Type B pancreatic cell (in vitro differentiated cells): ENCODE measurements at places on chromosomes 2 and 18. TPM values are rescaled to one million over a fixed set of nuclear protein-coding genes. Genes with fewer than 3 reads are reported as not detected.

- DNase-seq, result no peak
Observed at GRCh38 chr2:189951791-189952535, 110.6 kb downstream of the MSTN start.

DNA sequence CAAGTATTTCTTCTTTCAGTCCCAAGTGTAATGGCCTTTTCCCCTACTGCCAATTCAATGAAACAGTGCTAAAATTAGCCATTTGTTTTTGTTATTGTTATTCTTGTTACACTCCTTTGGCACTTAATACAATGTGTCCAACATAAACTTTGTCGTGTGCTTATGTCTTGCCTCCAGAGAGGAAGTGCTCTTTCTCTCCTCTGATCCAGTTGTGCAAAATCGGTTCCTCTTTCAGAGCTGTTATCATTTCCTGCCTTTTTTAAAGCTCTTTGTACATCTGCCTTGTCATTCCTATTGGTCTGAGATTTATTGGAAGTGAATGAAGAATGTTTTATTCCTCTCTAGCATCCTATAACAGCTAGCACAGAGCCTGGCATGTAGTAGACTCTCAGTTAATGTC lies 623.2 kb upstream of the ID2 start:
- no peak for DNase-seq

DNA sequence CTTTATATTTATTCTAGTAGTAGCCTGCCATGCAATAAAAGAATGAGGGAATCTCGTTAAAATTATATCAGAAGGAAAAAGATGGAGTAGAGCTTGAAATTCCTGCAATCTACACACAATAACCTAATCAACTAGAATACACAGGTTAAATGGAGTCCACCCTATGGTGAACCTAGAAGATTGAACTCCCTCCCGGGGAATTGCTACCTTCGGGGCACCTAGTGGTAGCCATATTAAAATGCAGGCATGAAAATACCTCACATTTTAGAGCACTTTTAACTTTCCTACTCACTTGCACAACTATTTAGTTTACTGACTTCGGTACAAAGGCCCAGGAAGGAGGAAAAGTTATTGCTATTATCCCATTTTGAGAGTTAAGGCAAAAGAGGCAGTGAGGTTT lies 174.5 kb downstream of the SS18 start:
- DNase-seq, result no peak

DNA sequence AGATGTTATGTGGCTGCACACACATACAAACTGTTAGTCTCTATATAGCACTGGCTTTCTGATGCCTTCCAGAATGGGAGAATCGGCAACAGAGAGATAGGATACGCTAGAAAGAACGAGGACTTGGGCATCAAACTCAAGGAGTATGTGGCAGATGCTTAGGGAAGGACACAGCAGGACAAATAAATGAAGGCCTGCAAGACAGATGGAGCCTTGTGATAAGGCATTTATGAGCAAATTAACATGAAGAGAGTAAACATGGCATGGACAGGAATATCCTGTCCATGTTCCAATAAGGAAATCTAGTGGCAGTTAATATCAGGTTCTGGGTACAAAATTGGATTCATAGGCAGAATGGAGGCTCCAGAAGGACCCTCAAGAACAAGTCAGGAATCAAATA lies 136.9 kb downstream of the SLC4A10 start:
- DNase-seq, result no peak

DNA sequence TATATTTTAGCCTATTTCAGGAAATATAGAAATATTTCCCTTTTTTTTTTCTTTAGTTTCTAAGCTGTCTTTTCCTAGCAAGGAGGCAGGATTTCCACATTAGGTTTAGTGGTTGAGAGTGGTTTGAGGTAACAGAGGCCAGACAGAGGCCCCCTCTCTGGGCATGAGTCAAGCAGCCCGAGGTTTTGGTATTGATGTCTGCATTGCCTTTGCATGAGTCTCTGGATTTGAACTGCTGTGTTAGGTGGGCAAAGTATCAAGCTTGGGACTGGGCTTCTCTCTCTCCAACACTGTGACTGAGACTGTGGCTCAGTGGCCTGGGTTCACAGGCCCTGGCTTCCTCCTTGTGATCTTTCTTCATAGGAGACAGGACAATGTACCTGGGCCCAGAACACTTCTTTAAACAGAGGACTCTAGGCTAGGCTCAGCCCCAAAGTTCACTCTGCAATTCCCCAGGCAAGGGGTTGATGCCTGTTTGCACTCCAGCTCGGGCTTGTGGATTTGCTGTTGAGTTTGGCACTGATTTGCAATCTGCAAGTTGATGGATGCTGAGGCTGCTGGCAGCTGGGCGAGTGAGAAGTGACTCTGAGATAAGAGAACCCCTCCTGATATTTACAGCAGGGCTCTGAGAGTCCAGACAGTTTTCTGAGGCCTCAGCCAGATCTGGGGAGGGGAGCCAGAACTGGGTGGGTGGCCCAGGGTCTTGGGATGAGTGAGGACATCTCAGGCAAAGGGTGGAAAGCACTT lies 271.2 kb downstream of the EN1 start:
- no peak for DNase-seq

DNA sequence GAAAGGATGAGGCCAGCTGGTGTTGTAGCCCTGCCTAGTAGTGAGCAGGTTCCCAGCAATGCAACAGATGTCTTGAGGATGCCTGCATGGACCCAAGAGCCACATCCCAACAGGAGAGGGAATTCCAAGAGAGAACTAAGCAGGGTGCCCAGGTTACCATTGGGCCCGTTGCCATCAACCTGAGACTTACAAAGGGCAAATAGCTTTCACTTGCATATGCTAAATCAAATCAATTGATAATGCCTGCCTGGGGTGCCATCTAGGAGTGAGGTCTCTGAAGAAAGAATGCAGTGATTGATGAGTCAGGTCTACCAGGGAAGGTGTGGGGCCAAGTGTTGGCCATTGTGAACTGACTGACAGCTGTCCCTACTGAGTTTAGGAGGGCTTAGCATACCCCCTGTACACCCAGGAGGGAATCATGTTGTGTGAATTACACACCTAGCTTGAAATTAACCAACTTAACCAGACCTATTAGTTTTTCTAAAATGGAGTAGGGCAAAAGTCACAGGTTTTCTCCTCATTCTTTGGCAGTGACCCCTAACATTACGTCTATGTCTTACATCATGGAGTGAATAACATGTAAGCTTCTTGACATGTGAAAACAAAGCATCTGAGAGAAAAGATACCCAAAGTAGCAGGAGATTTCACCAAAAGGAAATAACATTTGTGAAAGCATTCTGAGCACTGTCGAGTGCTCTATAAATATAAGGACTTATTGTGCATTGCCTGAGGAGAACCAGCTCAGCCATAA lies 32.3 kb downstream of the FHOD3 start:
- DNase-seq, result peak; percentile 29

DNA sequence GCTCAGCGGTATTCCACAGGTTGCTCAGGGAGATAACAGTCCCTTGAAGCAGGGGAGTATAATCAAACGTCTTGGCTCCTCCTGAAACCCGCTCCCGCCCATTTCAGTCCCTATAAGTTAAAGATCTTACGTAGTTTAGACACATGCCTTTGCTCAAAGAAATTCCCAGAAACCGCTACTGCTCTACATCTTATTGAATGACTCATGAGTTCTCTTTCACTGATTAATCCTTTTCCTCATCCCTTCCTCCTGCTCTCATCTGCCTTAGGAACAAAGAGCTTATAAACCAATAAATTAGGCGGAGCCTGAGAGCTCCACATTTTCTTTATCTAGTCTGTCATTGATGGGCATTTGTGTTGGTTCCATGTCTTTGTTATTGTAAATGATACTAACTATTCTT lies 4.2 kb upstream of the SERPINB4 start:
- no peak for DNase-seq

DNA sequence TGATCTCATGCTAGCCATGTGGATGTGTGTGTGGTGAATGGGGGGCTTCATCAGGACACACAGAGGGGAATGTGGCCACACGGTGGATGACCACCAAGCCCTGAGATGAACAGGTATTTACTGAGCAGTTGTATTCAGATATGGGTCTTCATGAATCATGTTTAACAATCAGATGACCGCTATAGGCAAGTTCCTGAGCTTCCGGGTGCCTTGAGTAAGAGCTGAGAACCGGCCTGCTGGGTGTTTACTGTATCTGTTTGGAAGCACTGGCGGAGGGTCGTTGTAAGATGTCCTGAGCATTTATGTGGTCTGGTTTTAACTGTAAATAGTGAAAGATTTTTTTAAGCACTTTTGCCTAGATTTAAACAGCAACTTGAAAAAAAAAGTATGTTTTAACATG lies 43.9 kb downstream of the BOLA3 start:
- DNase-seq, result peak; percentile 10

DNA sequence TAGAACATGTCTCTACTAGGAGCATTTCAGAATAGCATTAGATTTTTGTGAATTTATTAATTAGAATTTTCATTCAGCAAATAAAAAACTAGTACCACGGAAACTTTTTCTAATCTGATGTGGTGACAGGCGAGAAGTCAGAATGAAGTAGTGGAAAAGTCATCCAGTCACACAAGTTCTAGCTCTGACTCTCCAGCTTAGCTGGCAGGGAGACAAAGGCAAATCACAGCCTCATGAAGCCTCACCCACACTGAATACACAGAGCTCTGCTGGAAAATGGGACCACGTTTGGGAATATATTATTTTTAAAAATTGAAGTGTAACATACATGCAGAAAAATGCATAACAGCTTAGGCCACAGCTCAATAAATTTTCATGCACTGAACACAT lies 86.1 kb downstream of the L3MBTL4 start:
- DNase-seq, result no peak

DNA sequence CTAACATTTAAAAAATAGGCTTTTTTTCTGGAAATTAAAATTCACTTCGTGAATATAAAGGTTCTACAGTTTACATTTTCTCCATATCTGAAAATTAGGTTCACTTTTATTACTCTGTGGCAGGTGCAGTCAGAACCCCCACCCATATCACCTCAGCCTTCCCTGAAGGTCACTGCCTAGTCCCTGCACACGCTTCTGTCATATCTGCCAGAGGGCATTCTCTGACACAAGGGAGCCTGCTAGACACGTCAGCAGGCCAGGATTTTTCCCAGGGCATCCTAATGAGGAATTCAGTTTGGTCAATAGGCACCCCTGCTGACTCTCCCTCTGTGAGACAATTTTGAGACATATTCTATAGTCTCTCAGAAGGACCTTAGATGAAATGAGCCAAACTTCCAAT lies 475.7 kb upstream of the PKDCC start:
- no peak for DNase-seq

GRCh38 chr2:209411718-209412117 lies 12.1 kb upstream of the MAP2 start:
- no peak for DNase-seq

DNA sequence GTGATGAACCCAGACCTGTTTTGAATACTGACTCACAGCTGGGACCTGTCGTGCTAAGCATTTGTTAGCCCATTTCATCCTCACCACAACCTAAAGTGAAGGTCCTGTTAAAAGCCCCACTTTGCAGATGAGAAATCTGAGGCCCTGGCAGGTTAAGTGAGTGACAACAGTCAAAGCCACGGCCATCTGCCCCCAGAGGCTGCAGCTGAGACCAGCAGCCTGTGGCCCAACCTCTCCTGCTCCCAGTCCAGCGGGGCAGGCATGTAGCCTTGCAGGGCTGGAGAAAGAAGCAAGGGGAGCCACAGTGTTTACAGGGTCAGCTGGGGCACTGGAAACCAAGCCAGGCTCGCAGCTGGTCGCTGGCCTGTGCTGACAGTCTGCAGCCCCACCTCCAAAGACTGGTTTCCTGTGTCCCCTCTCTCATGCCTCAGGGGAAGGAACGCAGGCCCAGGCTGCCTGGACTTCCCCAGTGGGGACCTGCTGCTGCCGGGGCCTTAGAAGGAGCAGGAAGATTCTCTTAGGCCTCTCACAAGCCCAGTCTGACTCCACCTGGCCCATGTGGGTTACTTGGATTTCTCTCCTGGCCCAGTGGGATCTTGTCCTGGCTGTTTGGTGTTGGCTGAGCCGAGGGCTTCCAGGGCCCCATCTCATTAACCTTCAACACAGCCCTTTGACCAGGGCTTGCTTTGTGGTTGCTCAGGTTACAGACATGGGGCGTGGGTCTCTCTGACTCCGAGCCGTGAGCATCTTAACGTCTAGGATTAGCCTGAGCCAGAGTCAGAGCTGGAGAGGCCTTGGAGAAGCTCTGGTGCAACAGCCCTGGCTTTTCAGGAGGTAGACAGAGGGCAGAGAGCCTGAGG lies 1.7 kb downstream of the INPP5D start:
- DNase-seq, result no peak

GRCh38 chr2:160367887-160368286 lies 125.7 kb downstream of the RBMS1 start:
- no peak for DNase-seq

DNA sequence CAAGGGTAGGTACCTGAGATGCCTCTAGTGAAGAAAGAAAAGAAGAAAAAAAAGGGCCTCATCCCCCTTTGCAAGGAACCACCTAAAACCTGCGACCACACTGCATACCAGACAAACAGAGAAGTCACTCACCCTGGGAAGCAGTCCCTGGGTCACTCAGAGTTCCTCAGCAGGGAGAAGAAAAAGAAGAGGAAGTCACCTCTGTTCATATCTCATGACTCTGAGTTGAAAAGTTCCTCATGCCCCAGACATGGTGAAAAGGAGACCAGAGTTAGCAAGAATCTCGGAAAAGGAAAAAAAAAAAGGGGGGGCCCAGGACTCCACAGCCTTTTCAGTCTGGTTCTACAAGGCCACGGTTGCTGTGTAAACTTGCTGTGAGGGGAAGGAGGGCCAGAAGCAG lies 478.4 kb upstream of the NRXN1 start:
- no peak for DNase-seq

DNA sequence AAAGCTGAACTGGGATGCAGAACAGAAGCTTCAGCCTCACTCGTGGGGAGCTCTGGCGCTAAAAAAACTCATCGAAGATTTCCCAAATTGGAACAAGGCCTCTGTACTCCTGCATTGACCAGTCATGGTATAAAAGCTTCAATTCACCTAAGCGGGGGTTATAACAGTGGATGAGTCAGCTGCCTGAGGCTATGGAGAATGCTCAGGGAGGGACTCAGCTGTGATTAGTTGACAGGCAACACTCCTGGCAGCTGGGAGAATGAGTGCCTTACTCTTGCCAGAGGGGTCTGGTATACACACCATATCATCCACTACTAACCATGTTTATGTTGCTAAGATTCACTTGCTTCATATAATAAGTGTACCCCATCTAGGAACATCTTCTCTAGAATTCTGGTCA lies 350.6 kb upstream of the VRK2 start:
- DNase-seq, result no peak

DNA sequence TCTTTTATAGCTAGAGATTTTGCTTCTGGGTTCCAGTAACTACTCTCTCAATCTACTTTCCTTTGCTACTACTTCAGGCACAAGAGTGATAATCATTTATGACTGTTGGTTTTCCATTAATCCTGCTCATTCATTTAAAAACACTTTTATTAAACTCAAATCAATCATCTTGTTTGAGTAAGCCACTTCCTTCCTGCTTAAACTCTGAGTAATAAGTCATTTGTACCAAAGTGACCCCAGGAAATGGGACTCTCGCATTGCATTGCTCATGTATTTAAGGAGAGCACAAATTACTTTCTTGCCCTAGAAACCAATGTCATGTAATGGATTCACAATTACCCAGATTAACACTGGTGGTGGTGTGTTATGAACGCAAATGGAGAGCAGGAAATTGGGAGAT lies 270.7 kb upstream of the HNMT start:
- DNase-seq, result no peak

- no peak for DNase-seq
Observed at GRCh38 chr2:192983173-192983572, 788.4 kb upstream of the TMEFF2 start.

Gene EEF1B2
- 623 and 674 TPM in 2 replicates for total RNA-seq

Gene CPLX4
- not detected in 2 replicates for total RNA-seq

Gene GCKR
- total RNA-seq, result 0.65 and 2.2 TPM in 2 replicates

Gene DUSP2
- total RNA-seq, result 4.3 and 4.5 TPM in 2 replicates

Gene ST8SIA5
- 0.94 and 1.9 TPM in 2 replicates for total RNA-seq

Gene RBKS
- 2.6 and 3.2 TPM in 2 replicates for total RNA-seq

Gene DPP10
- 8.8 and 9.9 TPM in 2 replicates for total RNA-seq
